ENCODE measurements at places on chromosomes 12 and 14.

GRCh38 chr12:53344487-53344823, 8.3 kb upstream of the SP7 start:
- DNase-seq: no peak

- DNase-seq: no peak
Measured at GRCh38 chr12:130484221-130484620, 146.5 kb downstream of the PIWIL1 start.

DNA sequence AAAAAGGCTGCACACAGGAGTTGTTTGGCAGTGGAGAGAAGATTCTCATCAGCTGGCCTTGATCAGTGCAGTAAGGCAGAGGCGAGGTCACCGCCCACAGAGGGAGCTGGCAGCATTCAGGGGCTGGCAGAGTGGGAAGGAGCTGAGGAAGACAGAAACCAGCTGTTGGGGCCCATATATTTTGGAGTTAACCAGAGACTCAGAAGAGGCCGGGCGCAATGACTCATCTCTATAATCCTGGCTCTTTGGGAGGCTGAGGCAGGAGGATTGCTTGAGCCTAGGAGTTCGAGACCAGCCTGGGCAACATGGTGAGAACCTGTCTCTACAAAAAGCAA, 17.7 kb downstream of the SMCO2 start:
- no peak for DNase-seq

DNA sequence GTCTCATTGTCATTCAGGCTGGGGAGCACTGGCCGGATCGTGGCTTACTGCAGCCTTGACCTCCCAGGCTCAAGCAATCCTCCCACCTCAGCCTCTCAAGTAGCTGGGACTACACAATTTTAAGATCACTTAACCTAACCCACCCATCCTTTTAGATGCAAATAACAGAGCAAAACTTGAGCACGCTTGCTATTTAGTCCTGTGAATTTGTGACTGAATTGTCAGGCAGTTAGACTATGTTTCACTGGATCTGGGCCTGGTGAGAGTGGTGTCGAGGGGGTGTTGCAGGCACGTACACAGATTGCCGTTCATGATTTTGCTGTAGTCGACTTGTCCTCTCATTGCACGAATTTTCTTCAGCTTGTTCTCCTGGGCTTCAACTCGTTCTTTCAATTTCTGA, 38.2 kb downstream of the ZFYVE21 start:
- no peak for DNase-seq

GRCh38 chr12:27620121-27620520, 76.1 kb upstream of the REP15 start:
- DNase-seq: no peak

DNA sequence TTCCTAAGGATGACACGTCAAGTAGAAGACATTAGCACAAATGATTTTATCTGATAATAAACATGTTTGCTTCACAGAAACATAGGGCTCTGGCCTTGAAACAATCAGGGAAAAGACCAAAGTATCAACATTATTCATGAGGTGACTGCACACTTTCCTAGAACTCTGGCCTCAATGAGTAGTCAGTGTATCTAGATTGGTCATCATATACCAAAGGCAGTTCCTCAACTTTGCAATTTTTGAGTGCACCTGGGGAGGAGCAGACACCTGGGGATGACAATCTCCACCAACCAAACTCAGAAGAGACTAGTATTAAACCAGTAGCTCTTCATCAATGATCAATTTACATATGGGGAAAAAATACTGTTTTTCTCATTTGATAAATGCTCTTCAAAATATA, 4.5 kb downstream of the EDDM3A start:
- no peak for DNase-seq

DNA sequence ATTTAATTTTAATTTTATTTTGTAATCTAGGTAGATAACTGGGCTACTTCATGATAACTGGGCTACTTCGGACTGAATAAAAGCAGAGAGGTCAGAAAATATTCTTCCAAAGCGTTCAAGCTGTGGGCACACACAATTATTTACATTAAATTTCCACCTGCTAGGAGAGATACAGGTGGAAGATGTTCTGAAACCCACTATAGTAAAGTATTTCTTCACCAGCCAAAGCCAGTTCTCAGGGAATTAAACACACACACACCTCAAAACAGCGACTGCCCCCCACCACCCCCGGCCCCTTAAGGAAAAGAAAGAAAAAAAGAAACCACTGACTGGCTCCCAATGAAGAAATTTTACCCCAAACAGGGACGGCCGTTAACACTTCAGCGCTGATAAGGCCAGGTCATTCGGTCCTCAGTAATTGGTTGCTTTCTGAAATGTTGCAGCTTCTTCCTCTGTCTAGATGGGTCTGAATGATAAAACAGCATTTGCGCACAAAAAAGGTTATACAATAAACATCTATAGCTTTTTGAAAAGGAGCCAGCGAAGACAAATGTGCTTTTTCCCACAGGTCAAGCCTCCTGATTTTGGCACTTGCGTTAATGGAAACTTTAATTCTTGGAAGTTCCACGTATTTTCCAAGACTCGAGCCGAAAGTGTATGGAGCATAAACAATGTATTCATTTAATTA, 771 bp upstream of the KCNJ8 start:
- DNase-seq: no peak

Data from activated CD4-positive, alpha-beta T cell treated with anti-CD3 and anti-CD28 coated beads for 24 hours (primary cell).